Activated CD4-positive, alpha-beta T cell treated with anti-CD3 and anti-CD28 coated beads, Interleukin-2, Interleukin-6, amounts not matched to agents 100 ng/mL and 50 ng/mL, durations not matched to agents 16 hours and 8 hours (primary cell): ENCODE measurements at places on chromosomes 5 and 9.

GRCh38 chr5:125813221-125813974, 609.8 kb upstream of the GRAMD2B start:
- DNase-seq: no peak

DNA sequence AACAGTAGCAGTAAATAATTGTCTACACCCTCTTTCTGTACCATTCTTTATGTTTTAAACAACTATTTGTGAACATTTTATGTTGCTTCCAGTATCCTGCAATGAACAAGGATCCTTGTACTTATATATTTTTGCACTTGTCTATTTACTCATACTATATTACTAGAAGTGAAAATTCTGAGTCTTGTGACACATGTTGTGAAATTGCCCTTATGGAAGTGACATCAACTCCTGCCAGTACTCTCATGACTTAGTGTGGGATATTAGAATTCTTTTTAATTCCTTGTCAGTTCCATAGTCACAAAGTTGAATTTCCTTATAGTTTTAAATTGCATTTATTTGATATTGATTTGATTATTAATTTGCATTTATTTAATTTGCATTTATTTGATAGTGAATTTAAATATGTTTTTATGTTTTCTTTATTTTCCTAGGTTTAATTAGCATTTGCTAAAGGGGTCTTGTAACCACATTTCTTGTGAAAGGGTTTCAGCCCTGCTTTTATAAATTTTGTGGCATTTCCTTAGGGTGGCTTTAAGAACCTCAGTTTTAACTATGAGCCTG, 27.7 kb downstream of the PARP8 start:
- DNase-seq: peak; percentile 10

DNA sequence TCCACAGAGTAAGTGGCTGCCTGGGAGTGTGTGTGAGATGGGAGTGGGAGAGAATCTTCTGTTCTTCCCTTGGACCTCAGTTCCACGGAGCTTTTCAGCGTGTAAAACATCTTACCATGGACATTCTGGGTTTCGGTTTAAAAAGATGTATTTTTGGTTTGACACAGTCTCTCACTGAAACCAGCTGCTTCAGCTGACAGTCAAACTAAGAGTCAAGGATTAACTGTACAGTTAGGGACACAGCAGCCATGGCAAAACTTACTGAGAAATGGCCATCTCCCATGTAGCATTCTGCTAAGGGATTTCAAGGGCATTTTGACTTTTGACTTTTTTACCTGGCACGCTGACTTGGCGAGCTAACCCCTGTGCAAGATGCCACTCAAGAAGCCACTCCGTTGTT, 93.8 kb upstream of the IL12B start:
- DNase-seq: peak; percentile 19

GRCh38 chr5:104084896-104085295, 522.3 kb upstream of the NUDT12 start:
- no peak for DNase-seq
